ENCODE measurements at places on chromosomes 1 and 21.
A peak's percentile ranks its signal among the peaks of the same experiment; 100 is the strongest.

DNA sequence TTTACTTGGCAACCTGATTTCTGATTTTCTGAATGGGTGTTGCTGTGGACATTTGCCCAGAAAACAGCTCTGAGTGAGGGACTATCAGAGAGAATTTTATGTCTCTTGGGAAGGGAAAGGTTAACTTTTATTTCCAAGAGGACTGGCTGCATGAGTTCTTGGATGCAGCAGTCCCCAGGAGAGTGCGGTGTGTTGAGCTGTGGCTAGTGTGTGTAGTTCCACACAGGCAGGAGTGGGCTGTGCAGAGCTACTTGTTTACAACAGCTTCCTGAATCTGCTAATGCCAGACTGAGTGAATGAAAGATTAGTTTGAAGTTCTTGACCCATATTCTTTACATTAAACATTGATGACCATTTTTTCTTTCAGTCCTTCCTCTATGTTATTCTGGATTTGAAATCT lies 41.0 kb upstream of the APOBEC4 start:
- DNase-seq = no peak

DNA sequence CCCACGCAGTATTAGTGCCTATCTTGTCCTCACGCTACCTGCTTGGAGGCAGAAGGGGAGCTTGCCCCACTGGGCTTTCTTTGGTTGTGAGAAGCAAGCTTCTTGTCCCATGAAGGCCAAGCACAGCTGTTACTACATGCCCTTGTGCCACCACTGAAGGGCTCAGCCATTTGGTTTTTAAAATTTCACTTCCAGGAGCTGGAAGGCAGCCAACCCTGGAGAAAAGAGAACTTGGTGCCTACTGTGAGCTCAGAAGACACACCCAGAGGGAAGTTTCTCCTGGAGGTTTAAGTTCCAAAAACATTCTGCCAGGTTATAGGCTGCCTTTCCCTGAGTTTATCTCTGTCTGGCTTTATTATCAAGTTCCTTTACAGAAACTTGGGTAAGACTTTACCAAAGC lies 187.4 kb downstream of the SLC35F3 start:
- no peak for DNase-seq

- DNase-seq = no peak
Observed at GRCh38 chr1:244318078-244318477, 133.6 kb downstream of the ADSS2 start.

- DNase-seq = no peak
Observed at GRCh38 chr1:225437710-225438437, 10.0 kb upstream of the LBR start.

DNA sequence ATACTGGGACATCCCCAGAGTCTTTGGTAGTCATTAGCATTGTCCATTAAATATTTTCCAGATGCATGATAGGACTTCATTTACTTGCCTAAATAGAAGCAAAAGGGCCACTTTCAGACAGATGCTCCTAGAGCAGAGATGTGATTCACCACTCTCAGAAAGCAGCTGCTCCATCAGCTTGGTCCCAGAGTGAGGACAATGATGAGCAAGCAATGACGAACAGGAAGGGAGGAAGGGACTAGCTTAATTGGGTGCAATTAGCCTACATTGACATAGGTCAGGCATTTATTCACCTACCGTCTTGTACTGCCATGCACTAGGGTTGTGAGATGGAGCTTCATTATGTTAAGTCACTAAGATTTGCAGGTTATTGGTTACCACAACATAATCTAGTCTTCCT lies 85.1 kb upstream of the PLXNA2 start:
- no peak for DNase-seq

GRCh38 chr21:40018871-40019475 lies 151.7 kb downstream of the PCP4 start:
- no peak for DNase-seq

DNA sequence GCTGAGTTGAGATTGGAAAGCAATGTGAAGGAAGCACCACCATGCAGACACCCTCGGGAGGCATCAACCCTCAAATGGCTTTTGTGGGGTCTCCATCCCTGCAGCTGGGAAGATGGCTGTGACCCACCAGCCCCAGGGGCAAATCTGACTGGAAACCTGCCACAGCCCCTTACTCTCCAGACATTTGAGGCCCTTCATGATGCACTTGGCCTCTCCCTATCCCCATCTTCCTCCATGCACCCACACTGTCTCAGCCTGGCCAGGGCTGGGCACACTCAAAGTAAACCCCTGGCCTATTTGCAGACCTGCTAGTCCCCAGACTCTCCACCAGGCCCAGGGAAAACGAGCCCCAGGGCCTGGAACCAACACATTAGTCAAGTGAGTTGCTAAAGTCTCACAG lies 205.2 kb downstream of the MATN1 start:
- no peak for DNase-seq

DNA sequence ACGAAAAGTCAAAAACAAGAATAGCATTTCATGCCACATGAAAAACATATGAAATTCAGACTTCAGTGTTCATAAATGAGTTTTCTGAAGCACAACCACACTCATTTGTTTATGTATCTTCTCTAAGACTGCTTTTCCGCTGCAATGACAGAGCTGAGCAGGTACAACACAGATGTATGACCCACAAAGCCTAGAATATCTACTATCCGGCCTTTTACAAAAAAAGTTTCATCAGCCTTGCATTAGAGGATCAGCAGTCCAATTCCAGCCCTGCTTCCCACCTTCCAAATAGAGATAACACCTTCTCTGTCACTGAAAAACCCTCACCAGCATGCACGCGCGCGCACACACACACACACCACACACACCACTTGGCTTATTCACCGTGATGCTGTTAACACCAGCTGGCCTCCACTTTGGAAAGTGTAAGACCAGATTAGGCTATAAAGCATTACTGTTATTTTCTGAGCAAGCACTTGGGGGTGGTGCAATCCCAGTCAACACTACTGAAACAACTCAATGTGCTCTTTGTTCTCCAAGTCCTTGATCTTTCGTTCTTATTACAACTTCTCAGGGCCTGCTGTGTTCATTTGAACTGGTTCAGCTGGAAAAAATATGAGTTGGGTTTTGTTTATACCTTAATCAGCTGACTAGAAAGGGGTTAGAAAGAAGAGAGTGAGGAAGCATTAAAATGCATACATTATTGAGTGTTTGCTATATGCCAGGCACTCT lies 90.0 kb downstream of the GLUL start:
- DNase-seq = no peak

DNA sequence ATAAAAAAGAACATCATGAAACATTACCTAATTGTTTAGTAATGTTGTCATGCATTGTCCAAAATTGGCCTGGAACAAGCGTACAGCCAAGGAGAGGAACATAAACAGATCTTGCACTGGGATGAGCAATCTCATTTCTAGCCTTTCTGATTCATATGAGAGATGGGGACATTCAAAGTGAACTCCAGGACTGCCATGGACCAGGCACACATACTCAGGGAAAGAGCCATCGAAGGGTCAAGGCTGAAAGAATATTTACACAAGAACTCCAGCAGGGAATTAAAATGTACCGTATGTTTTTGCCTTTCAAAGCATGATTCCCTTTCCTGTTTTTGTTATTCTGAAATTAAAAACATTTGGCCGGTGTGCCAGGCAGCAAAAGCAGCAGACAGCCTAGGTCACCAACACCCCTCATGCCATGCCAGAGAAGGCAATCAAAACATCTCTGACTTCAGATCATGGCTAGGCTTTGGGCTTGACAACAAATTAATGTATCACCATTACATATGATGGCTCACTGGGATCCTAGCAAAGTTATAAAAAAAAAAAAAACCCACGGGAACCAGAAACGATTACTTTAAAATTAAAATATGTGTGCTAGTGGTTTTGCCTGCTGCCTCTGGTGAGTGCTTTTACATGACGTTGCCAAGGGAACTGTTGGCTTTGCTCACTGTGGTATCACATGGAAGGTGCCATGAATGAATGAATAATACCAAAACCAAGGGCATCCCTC lies 159.8 kb downstream of the TGFBR3 start:
- DNase-seq = no peak

GRCh38 chr1:100455478-100456072 lies 82.4 kb upstream of the GPR88 start:
- no peak for DNase-seq

DNA sequence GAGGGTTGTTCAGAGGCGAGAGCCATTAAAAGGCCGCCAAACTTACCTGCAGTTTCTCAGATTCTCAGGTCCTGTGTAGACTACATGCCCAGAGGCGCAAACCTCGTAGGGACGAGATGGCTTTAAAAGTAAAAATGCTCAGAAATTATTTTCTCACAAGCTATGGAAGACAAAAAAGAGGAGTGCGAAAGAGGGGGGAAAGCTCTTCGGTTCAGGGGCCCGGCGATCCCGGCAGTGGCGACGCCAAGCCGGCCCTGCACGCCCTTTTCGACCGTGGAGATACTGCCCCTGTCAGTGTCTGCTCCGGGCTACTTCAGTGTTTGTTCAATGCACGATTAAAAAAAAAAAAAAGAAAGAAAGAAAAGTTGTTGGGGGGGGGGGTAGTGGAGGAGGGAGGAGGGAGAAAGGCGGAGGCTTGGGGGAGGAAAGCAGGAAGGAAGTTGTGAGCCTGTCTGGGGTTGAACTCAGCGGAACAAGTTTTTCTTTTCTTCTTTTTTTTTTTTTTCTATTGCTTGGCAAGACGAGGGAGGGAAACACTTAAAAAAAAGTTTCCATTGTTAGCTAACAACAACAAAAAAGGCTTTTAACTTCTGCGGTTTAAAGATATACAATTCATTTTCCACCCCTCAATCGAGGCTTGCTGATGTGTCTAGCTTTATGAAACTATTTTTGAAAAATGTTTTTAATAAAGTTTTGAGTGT lies at the start of gene ITPKB:
Gene ITPKB, minus strand, starts transcription at position 288 of the 701 bp plus-strand sequence. CDS start 1,824 bp downstream, outside the sequence.
- peak; percentile 69 for DNase-seq

DNA sequence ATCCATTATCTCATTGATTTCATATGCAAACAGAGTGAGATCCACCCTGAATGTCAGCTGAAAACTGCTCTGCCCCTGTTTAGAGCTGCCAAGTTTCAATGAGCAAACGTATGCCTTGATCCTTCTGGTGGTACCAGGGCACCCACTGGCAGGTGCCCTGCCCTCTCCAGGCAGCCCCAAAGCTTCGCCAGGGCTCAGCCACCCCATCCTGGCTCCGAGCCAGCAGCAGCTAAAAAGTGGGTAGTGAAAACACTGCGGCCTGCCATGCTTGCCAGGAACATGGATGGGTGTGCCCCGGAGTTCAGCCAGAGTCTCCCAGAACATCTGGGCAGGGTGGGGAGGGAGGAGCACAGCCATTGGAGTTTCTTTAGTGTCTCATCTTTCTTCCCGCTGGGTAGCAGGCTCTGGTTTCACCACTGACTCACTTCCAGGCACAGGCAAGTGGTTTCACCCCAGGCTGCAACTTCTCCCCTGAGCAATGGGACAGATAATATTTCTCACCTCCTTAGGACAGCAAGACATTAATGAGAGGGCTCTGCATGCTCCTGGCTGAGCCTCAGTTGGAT lies 8.1 kb upstream of the LMX1A start:
- DNase-seq = no peak

GRCh38 chr1:23449958-23450357 lies 25.4 kb upstream of the TCEA3 start:
- no peak for DNase-seq

GRCh38 chr1:109792056-109792831 lies 28.5 kb upstream of the EPS8L3 start:
- no peak for DNase-seq

- peak; percentile 29 for DNase-seq
Observed at GRCh38 chr1:7940745-7941436, at the start of gene TNFRSF9. Gene TNFRSF9, minus strand, starts transcription at chr1:7940839. Its CDS starts 845 bp downstream, at chr1:7939994.

GRCh38 chr1:112686835-112687234 lies 12.4 kb downstream of the MOV10 start:
- no peak for DNase-seq

GRCh38 chr1:160243767-160244166 lies 18.6 kb downstream of the DCAF8 start:
- DNase-seq = no peak

GRCh38 chr1:36304521-36304920 lies 1.6 kb upstream of the SH3D21 start:
- no peak for DNase-seq

- no peak for DNase-seq
Observed at GRCh38 chr1:76620371-76620770, 246.9 kb upstream of the ST6GALNAC5 start.

- DNase-seq = no peak
Observed at GRCh38 chr1:204127597-204128242, 24.1 kb downstream of the ETNK2 start.

GRCh38 chr1:81187635-81188034 lies 613.1 kb upstream of the ADGRL2 start:
- no peak for DNase-seq

- no peak for DNase-seq
Observed at GRCh38 chr1:30103708-30104411, 619.5 kb downstream of the MATN1 start.

DNA sequence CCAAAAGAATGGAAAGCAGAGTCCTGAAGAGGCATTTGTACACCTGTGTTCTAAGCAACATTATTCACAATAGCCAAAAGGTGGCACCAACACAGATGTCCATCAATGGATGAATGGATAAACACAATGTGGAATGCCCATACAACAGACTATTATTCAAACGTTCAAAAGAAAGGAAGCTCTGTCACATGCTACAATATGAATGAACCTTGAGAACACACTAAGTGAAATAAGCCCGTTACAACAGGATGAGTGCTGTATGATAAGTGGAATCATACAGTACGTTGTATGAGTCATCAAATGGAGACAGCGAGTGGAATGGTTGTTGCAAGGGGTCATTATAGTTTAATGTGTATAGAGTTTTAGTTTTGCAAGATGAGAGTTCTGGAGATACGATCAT lies 80.1 kb downstream of the SH3BGR start:
- DNase-seq = no peak

GRCh38 chr1:170460414-170461155 lies 71.4 kb upstream of the GORAB start:
- DNase-seq = no peak

Data from T follicular helper cell (primary cell).